ENCODE measurements at places on chromosomes 1 and 21. TPM values are rescaled to one million over a fixed set of nuclear protein-coding genes. Genes with fewer than 3 reads are reported as not detected.

The RHCE gene
- total RNA-seq, result not detected

The OR2T11 gene
- total RNA-seq, result 2.8 TPM

The PITHD1 gene
- 60.1 TPM for total RNA-seq

- DNase-seq, result no peak
Measured at GRCh38 chr1:198042168-198042567, 114.6 kb upstream of the NEK7 start.

DNA sequence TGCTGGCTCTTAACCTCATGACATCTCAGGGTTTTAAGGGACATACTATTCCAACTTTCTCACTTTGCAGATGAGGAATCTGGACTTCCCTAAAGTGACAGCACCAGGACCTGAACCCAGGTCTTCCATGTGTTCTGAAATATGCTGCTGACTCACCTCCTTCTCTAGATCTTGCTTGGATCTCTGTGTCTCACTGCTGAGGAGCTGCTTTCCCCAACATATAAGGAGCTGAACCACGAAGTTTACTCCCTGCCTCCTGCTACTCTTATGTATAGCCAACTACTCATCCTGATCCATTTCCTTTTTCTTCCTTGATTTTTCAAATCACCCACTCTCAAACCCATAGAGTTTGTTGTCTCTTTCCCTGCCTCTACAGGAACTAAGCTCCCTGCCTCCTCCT is 38.2 kb downstream of the ALG14 start:
- no peak for DNase-seq

DNA sequence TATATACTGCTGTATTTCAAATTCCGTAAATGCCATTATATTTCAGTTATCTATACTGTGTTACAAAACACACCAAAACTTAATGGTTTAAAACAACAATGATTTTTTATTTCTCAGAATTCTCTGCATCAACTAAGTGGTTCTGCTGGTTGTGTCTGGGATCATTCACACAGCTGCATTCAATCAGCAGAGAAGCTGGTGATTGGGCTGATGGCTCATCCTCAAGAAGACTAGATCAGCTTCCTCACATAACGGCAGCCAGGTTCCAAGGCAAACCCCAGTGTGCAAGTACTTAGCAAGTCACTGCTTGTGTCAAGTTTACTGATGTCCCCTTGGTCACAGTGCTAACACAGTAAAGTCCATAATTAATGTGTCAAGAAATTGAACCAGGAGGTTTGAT is 86.3 kb upstream of the VANGL1 start:
- no peak for DNase-seq

- no peak for DNase-seq
Measured at GRCh38 chr1:201295346-201295745, 12.0 kb downstream of the PKP1 start.

DNA sequence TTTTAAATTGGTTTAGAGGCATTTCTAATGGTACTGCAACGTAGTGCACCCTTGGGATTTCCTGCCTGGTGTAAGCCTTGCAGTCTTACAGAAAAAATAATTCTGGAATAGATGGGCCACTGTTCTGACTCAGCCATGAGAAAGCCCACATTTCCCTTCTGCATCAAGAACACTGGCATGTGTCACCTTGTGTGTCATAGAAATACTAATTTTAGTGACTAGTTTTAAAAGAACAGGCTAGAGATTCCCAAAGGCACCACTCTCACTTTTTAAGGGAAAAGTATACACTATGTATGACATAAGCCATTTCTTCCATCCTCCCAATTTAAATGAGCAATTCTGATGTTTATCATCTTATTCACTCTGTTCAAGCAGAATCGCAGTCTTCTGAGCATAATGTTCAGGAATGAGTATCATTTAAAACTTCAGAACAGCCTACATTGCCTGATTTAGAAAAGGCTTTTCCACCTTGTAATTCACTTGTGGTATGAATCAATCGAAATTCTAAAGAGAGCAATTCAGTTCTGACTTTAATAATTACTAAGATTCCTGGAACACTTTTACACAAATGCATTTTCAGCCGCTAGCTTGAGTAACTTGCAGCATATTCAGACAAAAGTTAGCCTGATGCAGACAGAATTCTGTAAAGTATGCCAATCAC is 18.8 kb downstream of the RGS13 start:
- no peak for DNase-seq

The TCEANC2 gene
- total RNA-seq, result 0.64 TPM

DNA sequence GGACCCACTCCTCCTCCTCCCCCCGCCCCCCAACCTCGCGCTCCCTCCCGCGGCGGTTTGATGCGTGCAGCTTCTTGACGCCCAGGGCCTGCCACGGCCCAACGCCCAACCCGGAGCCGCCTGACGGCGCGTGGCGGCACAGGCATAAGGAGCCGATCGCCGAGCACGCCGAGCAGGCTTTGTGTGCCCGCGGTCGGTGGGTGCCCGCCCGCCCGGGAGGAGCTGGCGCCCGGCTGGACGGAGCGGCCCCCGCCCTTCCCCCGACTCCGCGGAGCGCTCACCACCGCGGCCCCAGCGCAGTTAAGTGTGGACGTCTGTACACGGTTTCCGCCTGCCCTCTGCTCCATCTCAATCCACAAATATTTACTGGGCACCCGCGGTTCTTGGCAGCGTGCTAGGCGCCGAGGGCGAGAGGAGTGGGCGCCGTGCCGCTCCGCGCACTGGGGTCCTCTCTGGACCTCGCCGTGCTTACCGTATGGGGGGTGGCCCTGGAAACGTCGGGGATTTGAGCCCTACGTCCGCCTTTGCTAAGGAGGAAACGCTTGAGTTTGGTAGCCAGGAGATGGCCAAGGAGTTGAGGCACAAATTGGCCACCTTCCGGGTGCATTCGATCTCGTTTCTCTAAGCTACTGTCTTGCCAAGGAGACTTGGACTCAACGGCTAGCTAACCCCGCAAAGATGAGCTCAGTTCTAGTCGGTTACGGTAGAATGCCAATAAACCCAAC is 444 bp upstream of the HDGF start:
- peak; percentile 98 for DNase-seq

Measured in ascending aorta (tissue), 2 donors.